ENCODE measurements at places on chromosomes 13 and 19.
A peak's percentile ranks its signal among the peaks of the same experiment; 100 is the strongest.

- DNase-seq: no peak
These were observed 1.5 kb downstream of the NFIC start for GRCh38 chr19:3367628-3368440.

- no peak for DNase-seq
These were observed 222.6 kb upstream of the MAB21L1 start for GRCh38 chr13:35698911-35699576.

GRCh38 chr13:104648291-104648690 is 1582.1 kb upstream of the SLC10A2 start:
- DNase-seq: no peak

- DNase-seq: no peak
These were observed 1.6 kb upstream of the ZNF497 start for GRCh38 chr19:58364146-58364545.

- no peak for DNase-seq
These were observed 2.6 kb downstream of the ZNF71 start for GRCh38 chr19:56597696-56598095.

- DNase-seq: no peak
These were observed 152.0 kb upstream of the SLC10A2 start for GRCh38 chr13:103218253-103218652.

- DNase-seq: no peak
These were observed 3.3 kb upstream of the POSTN start for GRCh38 chr13:37601648-37602440.

DNA sequence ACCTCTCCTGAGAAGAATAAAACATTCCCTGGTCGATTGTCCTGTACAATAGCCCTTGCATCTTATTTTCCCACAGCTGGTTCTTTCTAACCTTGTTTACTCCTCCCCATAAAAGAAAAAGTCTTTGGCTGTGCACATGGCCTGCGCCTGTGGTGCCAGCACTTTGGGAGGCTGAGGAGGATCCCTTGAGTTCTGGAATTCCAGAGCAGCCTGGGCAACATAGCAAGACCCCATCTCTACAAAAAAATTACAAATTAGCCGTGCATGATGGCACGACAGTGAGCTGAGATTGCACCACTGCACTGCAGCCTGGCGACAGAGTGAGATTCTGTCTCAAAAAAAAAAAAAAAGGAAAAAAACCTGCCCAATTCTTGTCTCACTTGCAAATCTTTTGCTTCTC is 7.2 kb upstream of the NUP62 start:
- no peak for DNase-seq

GRCh38 chr19:30552593-30552992 is 180.4 kb downstream of the ZNF536 start:
- DNase-seq: no peak

DNA sequence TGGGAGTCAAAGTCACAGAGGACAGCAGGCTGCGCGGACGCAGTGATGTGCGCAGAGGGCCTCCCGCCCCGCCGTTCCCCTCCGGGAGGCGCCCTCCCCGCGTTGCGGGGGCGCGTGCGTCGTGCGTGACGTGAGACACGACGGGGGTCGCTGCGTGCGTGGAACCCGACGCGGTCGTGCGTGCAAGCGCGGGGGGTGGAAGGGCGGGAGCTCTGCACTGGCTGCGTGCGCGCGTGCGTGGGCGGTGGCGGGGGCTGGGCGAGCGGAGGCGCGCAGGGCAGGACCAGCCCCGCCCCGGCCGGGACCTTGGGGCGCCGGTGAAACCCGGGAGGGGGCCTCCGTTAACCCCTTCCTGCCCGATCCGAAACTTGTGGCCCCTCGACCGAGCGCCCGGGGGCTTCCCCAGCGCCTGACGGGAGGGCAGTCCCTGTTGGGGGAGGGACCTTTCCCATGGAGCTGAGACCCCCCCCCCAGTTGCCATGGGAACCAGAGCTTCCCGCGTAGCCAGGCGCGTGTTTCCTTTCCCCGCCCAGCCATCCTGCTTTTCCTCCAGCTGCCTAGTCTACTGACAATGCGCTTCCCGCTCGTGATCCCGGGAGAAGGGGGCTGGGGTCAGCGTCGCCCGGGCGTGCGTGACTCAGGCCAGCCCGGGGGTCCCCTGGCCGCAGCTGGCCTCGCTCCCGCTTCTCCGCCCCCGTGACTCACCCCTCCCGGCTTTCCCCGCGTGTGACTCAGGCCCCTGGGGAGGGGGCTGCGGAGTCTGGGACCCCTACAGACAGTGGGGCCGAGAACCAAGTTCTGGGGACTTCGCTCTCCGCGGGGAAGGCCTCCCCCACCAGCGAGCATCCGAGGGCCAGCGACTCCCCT is 7.3 kb upstream of the HOOK2 start:
- DNase-seq: peak; percentile 76

- no peak for DNase-seq
These were observed 48.2 kb downstream of the BRD4 start for GRCh38 chr19:15284091-15284490.

DNA sequence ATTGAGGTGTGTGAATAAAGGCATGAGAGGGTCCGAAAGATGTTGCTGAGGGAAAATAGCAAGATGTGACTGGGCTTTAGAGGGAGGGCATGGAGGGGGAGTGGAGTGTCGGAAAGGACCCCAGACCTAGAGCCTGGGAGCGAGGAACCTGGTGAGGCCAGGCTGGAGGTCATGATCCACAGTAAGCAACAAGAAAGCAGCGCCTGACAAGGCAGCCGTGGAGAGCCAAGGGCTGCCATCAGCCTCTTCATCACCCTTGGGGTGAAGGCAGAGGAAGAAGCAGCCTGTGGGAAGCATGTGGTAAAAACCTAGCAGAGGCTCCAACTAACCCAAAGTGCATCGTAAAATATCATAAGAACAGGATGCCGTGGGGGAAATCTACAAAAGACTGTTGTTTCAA is 162.8 kb upstream of the SOX1 start:
- DNase-seq: no peak

GRCh38 chr19:55471266-55471665 is 5.2 kb upstream of the ZNF628 start:
- DNase-seq: no peak

- DNase-seq: no peak
These were observed 13.9 kb upstream of the FBXO27 start for GRCh38 chr19:39046037-39046821.

- no peak for DNase-seq
These were observed 2898.7 kb upstream of the PCDH20 start for GRCh38 chr13:64314331-64314730.

GRCh38 chr19:19324059-19324770 is 3.6 kb downstream of the MAU2 start:
- no peak for DNase-seq

GRCh38 chr19:56978023-56978565 is 137.6 kb upstream of the PEG3 start:
- no peak for DNase-seq

DNA sequence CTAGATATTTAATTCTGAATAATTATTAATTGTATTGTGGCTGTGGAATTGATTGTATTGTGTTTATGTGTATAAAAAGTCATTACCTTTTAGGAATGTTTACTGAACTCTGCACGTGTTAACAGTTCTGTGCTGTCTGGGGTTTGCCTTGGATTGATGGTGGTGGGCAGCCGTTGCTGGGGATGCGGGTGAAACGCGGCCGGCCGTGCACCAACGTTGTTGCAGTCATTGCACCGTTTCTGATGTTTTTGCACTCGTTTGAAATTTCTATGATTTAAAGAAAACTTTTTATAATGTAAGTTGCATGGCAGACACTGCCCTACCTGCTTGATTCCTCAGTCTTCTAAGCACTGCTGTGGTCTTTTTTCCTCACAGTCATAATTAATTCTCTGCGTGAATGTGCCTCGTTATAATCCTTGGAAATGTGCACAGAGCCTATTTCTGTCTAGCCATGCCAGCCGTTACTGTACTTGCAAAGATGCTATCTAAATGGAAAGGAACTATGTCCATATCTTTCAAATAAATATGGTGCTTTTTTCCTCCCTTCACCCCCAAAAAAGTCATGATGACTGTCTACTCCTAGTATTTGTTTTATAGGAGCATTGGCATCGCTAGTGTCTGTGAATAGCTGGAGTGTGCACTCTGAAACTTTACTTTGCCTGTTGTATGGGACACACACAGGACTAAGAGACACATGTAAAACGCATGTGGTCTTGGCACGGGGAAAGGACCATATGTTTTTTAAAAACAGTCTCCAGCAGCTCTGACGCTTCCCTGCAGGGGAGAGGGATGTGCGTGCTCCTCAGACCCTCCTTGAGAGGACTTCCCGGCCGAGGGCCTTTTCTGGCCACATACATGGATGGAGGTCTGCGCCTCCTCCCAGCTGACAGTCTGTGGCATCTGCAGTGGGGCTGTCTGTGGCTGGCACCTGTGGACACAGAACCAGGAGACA is 40.7 kb upstream of the MCF2L start:
- DNase-seq: no peak

- DNase-seq: peak; percentile 48
These were observed 72.6 kb downstream of the SIPA1L3 start for GRCh38 chr19:37979547-37980082.

- no peak for DNase-seq
These were observed 537.2 kb downstream of the LIG4 start for GRCh38 chr13:107678075-107678689.

DNA sequence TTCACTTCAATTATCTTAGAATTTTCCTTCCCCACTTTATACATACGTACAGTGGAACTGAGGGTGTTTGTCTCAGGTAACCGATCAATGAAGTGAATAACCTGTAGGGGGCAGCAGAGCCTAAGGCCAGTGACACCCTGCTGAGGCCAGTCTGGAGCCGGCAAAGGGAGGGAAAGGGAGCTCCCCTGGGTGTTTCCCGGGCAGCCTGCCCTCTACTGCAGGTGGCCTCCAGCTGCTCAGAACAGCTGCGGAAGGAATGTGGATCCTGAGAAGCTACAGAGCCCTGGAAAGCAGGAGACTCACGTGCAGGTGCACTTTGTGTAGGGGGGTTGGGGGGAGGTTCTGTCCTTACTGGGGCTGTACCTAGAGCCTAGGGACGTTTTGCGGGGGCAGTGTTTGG is 832 bp upstream of the ZNF491 start:
- DNase-seq: peak; percentile 61

DNA sequence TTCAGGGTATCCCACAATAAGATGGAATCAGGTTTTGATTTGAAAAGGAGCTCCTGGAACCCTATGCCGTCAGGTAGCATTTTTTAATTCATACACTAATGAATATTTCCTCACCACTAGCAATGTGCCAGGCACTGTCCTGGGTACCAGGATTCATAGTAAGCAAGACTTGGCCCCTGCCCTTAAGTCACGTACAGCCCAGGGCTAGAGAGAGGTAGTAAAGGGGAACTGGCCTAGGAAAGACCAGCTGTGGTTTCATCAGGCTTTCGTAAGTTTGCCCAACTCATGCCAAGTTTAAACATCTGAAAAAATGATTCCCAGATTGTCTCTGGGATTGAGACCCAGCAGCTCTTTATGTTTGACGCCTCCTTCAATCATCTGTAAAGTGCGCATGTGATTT is 45.9 kb upstream of the AMER2 start:
- DNase-seq: no peak

GRCh38 chr13:104477261-104477660 is 1411.0 kb upstream of the SLC10A2 start:
- no peak for DNase-seq

GRCh38 chr19:5337708-5338655 is 2.6 kb downstream of the PTPRS start:
- no peak for DNase-seq

GRCh38 chr13:35595181-35595580 is 118.7 kb upstream of the MAB21L1 start:
- DNase-seq: no peak

DNA sequence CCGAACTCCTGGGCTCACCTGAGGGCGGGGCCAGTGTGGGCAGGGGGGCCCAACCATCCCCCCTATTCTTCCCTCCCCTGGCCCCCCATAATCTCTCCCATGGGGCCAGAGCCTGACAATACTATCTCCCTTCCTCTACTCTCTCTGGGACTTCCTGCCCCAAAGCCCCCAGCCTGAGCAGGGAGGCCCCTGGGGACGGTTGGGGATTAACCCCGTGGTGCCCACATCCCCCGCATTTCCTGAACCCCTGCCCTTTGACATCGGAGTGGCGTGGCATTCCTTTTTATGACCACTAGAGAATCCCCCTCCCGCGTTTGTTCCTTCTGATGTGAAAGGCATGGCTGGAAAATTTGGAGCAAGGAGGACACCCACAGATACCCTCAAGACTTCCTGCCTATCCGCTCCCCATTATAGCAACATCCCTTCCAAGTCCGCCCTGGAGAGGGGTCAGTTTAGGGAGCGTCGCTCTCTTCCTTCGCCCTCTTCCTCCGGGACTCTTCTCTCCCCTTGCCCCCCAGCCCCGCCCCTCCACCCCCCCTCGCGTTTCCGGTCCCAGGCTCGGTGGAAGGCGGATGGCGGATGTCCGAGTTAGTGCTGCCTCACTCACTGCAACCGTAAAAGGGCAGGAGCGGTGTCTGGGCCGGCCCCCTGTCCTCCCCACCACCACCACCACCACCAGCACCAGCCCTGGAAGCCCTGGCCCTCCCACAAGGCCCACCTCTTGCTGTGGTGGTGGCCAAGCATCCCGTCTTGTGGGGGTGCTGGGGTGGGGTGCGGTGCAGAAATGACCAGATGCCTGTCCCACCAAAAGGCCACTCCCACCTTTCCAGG is 1.8 kb downstream of the VASP start:
- DNase-seq: no peak

GRCh38 chr13:79227418-79227817 is 178.6 kb downstream of the RBM26 start:
- DNase-seq: no peak

- no peak for DNase-seq
These were observed 12.1 kb downstream of the CEBPA start for GRCh38 chr19:33290082-33290815.

DNA sequence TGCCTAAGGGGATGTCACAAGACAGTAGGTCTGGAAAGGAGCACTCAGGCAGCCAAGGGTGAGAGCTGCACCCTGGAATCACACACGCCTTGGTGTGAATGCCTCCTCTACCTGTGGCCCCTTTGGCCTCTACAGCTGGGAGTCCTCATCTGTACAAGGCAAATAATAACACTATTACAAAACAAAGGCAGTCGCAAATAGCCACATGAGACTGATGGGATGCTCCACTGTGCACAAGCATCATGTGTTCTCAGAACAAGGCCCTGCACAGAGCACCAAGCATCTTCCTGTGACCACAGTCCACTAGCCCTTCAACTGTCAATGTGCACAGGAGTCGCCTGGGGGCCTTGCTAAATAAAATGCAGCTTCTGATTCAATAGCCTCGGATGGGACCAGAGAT is 44.6 kb upstream of the HNRNPA1L2 start:
- DNase-seq: no peak

DNA sequence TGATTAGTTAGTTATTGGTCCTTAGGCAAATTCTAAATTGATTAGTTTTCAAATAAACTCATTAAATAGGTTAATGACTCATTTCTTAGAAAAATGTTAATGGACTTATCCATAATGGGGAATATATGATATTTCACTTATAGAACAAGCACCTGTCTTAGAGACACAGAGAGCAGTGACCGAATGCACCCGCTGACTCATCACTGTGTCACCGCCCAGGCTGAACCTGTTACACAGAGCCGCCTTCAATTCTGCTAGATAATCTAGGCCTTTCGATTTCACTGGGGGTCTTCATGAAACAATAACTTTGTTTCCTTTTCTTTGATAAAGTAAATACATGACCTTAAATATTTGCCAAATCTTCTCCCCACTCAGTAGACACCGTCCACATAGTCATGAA is 13.1 kb downstream of the IRS2 start:
- DNase-seq: no peak

GRCh38 chr13:96112936-96113335 is 23.0 kb downstream of the HS6ST3 start:
- no peak for DNase-seq

GRCh38 chr19:19627621-19628500 is at the start of gene LPAR2:
Gene LPAR2 (minus strand): TSS chr19:19628220. CDS start chr19:19627275, 945 bp downstream.
- peak; percentile 80 for DNase-seq

All from mesothelial cell of epicardium (in vitro differentiated cells).